ENCODE measurements at places on chromosomes 6 and 20. TPM values are rescaled to one million over a fixed set of nuclear protein-coding genes. Genes with fewer than 3 reads are reported as not detected.

- H3K4me3 ChIP-seq: no peak overlapping the region
- no peak overlapping the region for H3K27ac ChIP-seq
Measured at GRCh38 chr6:136225496-136225895, 24.6 kb downstream of the MTFR2 start.

DNA sequence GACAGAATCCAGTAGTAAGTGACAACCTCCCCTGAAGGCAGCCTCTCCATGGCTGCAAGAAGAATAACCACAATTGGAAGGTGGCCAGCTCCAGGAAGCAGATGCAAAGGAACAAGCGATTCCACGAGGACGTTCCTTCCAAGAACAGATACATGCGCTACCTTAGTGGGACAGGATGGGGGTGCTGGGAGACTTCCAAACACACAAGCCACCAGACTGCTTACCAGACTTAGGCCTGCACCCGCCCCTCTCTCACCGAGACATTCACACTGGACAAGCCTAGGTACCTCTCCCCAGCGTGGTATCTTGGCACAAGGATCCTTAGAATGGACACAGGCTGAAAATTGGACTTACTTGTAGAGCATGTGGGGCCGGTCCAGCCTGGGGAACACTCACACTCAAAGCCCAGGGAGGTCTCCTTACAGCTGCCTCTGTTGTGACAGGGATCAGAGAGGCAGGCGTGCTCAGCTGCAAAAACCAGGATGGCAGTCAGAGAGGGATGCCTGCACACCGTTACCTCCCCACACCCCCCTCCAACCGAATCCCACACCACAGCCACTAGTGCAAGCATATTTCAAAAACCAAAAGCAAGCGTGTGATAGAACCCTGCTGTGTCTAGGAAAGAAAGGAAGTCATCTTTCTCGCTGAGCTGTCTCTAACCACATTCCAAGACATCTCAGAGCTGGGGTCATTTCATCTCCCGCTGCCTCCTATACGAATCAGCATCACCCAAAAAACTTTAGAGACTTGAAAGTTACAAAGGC is 22.4 kb downstream of the JAG1 start:
- H3K36me3 ChIP-seq: no peaks in the 10 kb centered on the region
- H3K27me3 ChIP-seq: no peaks in the 10 kb centered on the region
- DNase-seq: no peak
- no peak overlapping the region for H3K27ac ChIP-seq
- H3K4me1 ChIP-seq: no peaks in the 10 kb centered on the region

GRCh38 chr6:3735029-3735605 is 16.4 kb downstream of the PXDC1 start:
- peaks cover 9% of the 10 kb centered on the region for H3K4me1 ChIP-seq
- H3K36me3 ChIP-seq: peaks cover 5% of the 10 kb centered on the region
- no peaks in the 10 kb centered on the region for H3K27me3 ChIP-seq
- DNase-seq: no peak
- no peak overlapping the region for H3K27ac ChIP-seq

Gene SOX4
- 71.0 TPM for total RNA-seq

Gene SLC22A16
- total RNA-seq: 2.9 TPM

DNA sequence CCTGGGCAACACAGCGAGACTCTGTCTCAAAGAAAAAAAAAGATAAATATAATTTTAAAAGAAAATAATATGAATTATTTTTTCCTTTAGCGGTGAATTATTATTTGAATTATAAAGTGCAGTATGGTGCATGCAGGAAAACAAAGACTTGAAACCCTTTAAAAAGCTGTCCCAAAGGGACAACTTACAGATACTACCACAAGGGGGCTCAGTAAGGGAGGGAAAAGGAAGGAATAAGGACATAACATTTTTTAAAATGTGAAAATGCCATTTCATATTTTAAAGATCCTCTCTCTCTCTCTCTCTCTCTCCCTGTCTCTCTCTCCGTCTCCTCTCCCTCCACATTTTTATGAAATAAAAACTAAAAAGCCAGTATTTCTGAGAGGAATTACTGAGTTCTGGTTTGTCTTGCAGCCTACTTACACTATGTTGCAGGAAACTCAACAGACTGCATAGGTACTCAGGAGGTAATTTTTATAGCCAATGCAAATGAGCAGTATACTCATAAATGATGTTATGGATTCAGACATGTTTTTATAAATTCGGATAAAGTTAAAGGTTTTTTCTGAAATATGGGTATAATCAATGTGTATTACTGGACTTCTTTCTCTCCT is 455.0 kb upstream of the GJE1 start:
- no peak overlapping the region for H3K4me3 ChIP-seq
- H3K27ac ChIP-seq: no peak overlapping the region
- no peaks in the 10 kb centered on the region for H3K4me1 ChIP-seq
- no peak for DNase-seq

Gene HCK
- 16.0 TPM for total RNA-seq

DNA sequence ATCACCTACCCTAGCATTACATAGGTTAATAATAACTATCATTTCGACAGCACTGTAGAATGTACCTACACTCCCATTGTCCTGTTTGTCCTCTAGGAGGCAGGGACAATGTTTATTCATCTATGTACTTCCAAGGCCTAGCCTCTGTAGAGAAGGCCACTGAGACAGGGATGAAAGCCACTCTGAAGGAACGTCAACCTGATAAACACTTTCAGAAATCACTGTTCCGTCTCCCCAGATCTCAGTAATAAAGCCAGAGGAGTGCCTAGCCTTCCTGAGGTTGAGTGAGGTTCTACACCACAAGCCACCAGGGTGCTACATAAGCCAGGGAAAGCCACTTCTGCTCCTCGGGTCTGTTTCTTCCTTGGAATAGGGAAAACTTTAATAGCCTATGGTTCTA is 44.8 kb downstream of the POPDC3 start:
- DNase-seq: no peak
- H3K4me3 ChIP-seq: no peak overlapping the region
- no peaks in the 10 kb centered on the region for H3K4me1 ChIP-seq
- no peak overlapping the region for H3K27ac ChIP-seq
- H3K36me3 ChIP-seq: no peaks in the 10 kb centered on the region

DNA sequence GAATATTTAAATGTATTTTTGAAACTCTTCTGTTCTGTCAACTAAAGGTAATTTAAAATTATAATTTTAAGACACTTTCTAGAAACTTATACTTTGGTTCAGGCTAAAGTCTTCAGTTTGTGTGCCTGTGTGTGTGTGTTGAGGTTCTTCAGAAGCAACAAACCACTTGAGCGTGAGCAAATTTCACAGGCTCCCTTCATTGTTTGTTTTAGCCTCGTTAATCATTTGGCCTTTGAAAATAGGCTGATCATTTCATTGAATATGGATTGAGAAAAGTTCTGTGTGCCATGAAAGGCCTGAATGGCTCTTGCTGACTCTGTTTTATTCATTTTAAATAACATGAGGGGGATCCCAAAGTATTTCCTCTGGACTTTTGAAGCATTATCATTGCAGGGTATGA is 420.1 kb downstream of the CDKAL1 start:
- no peaks in the 10 kb centered on the region for H3K27me3 ChIP-seq
- no peaks in the 10 kb centered on the region for H3K36me3 ChIP-seq
- H3K27ac ChIP-seq: no peak overlapping the region
- H3K4me3 ChIP-seq: no peak overlapping the region

DNA sequence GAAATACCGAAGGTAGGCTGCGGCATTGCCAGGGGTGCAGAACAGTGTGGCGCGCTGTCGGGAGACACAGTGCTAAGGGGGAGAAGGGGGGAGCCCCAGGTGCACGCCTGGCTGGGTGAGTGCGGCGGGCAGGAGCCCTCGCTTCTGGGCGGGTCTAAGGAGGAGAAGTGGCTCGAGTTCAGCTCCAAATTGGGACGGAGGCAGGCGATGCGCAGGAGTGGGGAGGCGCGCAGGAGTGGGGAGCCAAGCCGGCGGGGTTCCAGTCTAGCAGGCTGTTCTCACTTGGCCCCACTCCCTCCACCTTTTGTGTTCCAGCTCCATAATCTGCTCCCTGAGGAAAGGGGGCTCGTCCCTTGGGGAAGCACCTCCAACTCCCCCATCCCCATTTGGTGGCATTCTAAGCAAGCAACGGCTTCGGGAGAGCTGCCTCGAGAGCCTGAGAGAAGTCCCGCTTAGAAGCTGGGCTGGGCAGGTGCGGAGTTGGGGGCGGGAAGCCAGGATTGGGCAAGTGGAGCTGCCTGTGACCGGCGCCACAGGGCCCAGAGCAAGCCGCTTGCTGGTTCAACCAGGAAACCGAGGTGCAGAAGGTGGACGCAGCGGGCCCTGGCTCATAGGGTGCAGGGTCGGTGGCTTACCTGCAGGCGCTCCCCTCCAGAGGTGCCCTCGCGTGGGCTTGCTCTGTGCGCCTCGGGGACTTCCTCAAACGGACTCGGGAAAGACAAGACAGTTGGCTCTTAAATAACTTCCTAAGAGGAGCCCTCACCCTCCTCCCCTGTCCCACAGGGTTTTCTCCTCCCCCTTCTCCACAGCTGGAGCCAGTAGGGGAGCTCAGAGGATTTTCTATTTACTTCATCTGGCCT is at the start of gene F13A1:
F13A1 (minus strand) TSS at position 711 of the 860 bp plus-strand sequence. CDS start 1,998 bp downstream, outside the sequence.
- no peaks in the 10 kb centered on the region for H3K4me1 ChIP-seq
- H3K4me3 ChIP-seq: peak within 1 kb of the TSS; percentile 25
- no peaks in the 10 kb centered on the region for H3K36me3 ChIP-seq
- no peak for DNase-seq

DNA sequence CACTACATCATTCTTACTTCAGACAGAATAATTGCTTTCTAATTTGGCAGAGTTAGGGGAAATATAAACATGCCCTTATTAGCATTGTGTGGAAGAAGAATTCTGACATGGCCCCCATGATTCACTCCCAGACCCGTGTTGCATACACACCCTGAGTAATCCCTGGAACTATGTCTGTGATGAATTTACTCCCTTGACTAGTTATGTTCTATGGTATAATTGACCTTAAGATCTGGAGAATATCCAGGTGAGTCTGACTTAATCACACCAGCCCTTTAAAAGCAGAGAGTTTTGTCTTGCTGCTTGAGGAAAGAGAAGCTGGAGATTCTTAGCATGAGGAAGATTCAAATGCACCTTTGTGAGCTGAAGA is 262.9 kb downstream of the SOX4 start:
- no peaks in the 10 kb centered on the region for H3K36me3 ChIP-seq
- no peak overlapping the region for H3K27ac ChIP-seq
- no peak overlapping the region for H3K4me3 ChIP-seq
- no peaks in the 10 kb centered on the region for H3K4me1 ChIP-seq

- no peaks in the 10 kb centered on the region for H3K36me3 ChIP-seq
- no peak overlapping the region for H3K27ac ChIP-seq
- no peaks in the 10 kb centered on the region for H3K4me1 ChIP-seq
Measured at GRCh38 chr20:57576617-57577550, 16.0 kb downstream of the PCK1 start.

DNA sequence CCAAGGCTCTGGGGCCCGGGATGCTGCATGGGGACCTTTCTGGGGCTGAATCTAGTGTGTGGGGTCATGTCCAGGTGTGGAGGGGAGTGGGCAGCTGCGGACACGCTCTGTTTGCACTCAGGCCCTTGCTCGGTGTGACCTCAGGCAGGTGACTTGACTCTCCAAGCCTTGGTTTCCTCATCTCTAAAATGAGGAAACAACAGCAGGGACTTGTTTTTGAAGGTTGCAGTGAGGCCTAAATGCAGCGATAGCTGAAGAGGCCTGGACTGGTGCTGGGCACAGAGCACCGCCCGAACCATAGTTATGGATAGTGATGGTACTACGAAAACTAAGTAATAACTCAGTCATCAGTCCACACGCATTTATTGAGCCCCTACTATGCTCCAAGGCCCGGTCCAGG is 91.8 kb downstream of the NOL4L start:
- no peak overlapping the region for H3K4me3 ChIP-seq
- H3K27me3 ChIP-seq: no peaks in the 10 kb centered on the region
- H3K4me1 ChIP-seq: no peaks in the 10 kb centered on the region
- H3K36me3 ChIP-seq: no peaks in the 10 kb centered on the region

- no peak overlapping the region for H3K4me3 ChIP-seq
- no peak overlapping the region for H3K27ac ChIP-seq
- no peaks in the 10 kb centered on the region for H3K27me3 ChIP-seq
- no peaks in the 10 kb centered on the region for H3K4me1 ChIP-seq
- H3K36me3 ChIP-seq: no peaks in the 10 kb centered on the region
Measured at GRCh38 chr6:155521719-155522118, 66.1 kb upstream of the NOX3 start.

- H3K36me3 ChIP-seq: no peaks in the 10 kb centered on the region
- no peak overlapping the region for H3K27ac ChIP-seq
- no peaks in the 10 kb centered on the region for H3K27me3 ChIP-seq
- H3K4me3 ChIP-seq: no peak overlapping the region
- no peaks in the 10 kb centered on the region for H3K4me1 ChIP-seq
Measured at GRCh38 chr6:86913795-86914194, 23.5 kb upstream of the HTR1E start.

DNA sequence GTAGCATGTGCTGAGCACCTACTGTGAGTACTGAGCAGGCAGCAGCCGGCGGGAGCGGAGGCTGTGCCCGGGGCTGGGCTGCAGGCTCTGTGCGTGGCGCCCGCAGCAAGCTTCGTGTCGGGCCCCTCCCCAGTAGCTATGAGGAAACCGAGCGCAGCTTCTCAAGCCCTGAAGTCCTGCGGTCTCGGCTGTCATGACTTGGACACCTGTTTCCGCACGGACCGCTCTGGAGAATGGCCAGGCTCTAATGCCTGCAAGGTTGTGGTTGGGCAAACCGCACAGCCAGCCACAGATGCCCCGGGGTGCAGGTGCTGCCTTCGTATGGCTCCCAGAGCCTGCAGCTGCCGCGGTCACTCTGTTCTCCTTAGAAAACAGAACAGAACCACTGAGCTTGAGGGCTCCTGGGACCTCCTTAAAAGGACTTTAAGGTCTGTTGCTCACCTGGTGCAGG is 33.7 kb downstream of the PYGB start:
- H3K4me3 ChIP-seq: no peak overlapping the region
- H3K27me3 ChIP-seq: no peaks in the 10 kb centered on the region
- peak; percentile 76 for DNase-seq
- no peaks in the 10 kb centered on the region for H3K4me1 ChIP-seq
- H3K36me3 ChIP-seq: peaks cover 20% of the 10 kb centered on the region

DNA sequence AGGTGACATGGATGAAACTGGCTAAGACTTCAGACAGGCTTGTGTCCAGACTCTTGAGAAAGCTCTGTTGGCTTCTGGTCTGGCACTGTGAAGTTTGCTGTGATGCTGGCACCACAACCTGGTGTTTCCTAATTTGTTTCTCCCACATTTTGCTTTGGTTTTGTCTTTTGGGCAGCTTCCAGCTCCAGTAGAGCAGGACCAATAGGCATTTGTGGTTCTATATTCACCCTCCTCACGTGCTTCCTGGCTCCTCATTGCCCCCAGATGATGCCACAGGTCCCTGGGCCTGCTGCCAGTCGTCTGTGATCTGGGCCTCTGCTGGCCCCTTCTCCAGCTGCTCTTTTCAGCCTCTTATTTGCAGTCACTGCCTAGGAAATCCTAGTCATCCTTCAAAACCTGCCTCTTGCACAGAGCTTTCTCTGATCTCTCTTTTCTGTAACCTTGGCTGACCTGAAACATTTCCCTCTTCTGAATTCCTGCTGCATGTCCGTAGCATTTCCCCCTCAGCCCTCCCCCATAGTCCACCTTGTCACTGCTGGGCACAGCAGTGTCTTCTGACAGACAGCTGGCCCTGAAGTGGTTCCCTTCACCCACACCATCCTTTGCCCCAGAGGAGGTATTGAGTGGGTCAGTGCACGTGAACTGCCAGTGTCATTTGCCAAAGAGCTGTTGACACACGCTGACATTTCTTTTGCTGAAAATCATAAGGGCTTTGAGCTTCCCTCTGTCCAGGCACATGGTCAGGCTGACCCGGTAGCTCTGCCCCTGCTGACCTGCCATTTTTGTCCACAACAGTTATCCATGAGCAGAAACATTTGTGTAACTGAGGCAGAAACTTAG is 63.0 kb downstream of the PTPN1 start:
- H3K4me1 ChIP-seq: no peaks in the 10 kb centered on the region
- H3K36me3 ChIP-seq: no peaks in the 10 kb centered on the region
- no peak overlapping the region for H3K4me3 ChIP-seq
- no peaks in the 10 kb centered on the region for H3K27me3 ChIP-seq
- H3K27ac ChIP-seq: peak overlapping the region; percentile 42

Gene SIRPB1
- 5.8 TPM for total RNA-seq

GRCh38 chr6:9140172-9140571 is 704.8 kb upstream of the SLC35B3 start:
- H3K27ac ChIP-seq: no peak overlapping the region
- H3K27me3 ChIP-seq: no peaks in the 10 kb centered on the region
- H3K4me3 ChIP-seq: no peak overlapping the region
- H3K36me3 ChIP-seq: no peaks in the 10 kb centered on the region
